ENCODE measurements at places on chromosomes 11 and 22. TPM values are rescaled to one million over a fixed set of nuclear protein-coding genes. Genes with fewer than 3 reads are reported as not detected.

Gene WBP2NL
- 0.56 TPM for total RNA-seq

- no peaks in the 10 kb centered on the region for H3K4me1 ChIP-seq
- no peaks in the 10 kb centered on the region for H3K36me3 ChIP-seq
- H3K4me3 ChIP-seq: no peak overlapping the region
- H3K27ac ChIP-seq: no peak overlapping the region
- no peaks in the 10 kb centered on the region for H3K27me3 ChIP-seq
Observed at GRCh38 chr11:24497831-24498230, 978 bp downstream of the LUZP2 start.

- H3K27ac ChIP-seq: no peak overlapping the region
- H3K36me3 ChIP-seq: no peaks in the 10 kb centered on the region
- DNase-seq: no peak
- H3K4me3 ChIP-seq: no peak overlapping the region
- no peaks in the 10 kb centered on the region for H3K4me1 ChIP-seq
Observed at GRCh38 chr22:29244785-29245625, 22.8 kb downstream of the RHBDD3 start.

Gene C2CD2L
- total RNA-seq: 7.8 TPM

- no peak overlapping the region for H3K27ac ChIP-seq
- H3K4me1 ChIP-seq: no peaks in the 10 kb centered on the region
- no peaks in the 10 kb centered on the region for H3K27me3 ChIP-seq
- DNase-seq: no peak
- H3K36me3 ChIP-seq: no peaks in the 10 kb centered on the region
Observed at GRCh38 chr11:17581036-17581731, 34.1 kb downstream of the OTOG start.

Gene GAB2
- total RNA-seq: 27.9 TPM

GRCh38 chr11:34468209-34468841, 29.6 kb downstream of the CAT start:
- H3K36me3 ChIP-seq: peaks cover 55% of the 10 kb centered on the region
- no peaks in the 10 kb centered on the region for H3K4me1 ChIP-seq
- H3K27me3 ChIP-seq: no peaks in the 10 kb centered on the region
- no peak overlapping the region for H3K4me3 ChIP-seq
- no peak for DNase-seq
- H3K27ac ChIP-seq: no peak overlapping the region

DNA sequence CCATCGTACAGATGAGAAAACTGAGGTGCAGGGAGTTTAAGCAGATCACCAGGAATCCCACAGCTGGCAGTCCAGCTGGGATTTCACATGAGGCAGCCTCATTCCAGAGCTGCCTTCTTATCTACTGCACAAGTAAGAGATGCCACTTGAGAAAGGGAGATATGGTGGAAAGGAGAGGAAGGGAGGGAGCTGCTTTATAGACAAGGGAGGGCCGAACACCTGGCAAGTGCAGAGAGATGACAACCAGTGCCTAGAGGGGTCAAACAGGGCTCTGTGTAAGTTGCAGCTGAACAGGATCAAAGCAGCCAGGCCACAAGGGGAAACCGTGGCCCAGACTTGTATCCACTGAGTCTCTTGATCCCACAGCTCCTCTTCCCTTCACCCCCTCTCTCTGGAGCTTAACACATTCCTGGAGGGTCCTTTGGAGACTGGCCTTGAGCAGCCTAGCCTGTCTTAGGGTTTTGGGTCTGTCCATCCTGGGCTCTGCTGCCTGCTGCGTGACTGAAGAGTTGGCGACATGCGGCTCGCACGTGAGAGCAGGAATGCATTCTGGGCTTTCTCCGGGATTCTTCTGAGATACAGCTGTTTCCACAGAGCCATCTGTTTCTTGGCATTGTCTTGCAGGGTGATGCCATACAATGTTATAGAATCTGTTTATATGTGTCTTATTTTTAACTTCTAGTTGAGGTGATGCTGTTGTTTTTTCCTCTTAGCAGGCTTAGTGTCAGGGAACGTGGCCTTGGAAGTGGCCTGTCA, 268.5 kb upstream of the SYN3 start:
- no peaks in the 10 kb centered on the region for H3K27me3 ChIP-seq
- no peaks in the 10 kb centered on the region for H3K4me1 ChIP-seq
- H3K27ac ChIP-seq: no peak overlapping the region
- no peak for DNase-seq

DNA sequence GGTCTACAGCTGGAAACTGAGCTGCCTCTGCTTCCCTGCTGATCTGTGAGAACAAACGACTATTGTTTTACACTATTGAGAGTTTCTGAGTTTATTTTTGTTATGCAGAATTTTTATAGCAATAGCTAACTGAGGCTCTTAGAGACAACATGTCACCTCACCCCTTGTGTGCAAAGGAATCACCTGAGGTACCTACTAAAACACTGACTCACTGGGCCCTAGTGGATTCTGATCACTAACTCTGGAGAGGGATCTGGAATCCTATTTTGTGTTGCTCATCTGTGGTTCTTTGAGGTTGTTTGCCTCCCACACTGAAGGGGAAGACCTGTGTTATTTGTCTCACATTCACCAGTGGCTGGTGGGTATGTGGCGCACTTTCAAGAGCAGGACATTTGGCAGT, 13.4 kb upstream of the B3GAT1 start:
- H3K27ac ChIP-seq: no peak overlapping the region
- H3K4me3 ChIP-seq: no peak overlapping the region
- no peaks in the 10 kb centered on the region for H3K36me3 ChIP-seq

- no peak for DNase-seq
- no peaks in the 10 kb centered on the region for H3K4me1 ChIP-seq
- no peak overlapping the region for H3K4me3 ChIP-seq
- no peaks in the 10 kb centered on the region for H3K27me3 ChIP-seq
- peaks cover 81% of the 10 kb centered on the region for H3K36me3 ChIP-seq
Observed at GRCh38 chr11:121048464-121049233, 24.7 kb downstream of the TBCEL start.

Gene NR1H3
- total RNA-seq: 6.4 TPM

- no peak overlapping the region for H3K4me3 ChIP-seq
- H3K27ac ChIP-seq: no peak overlapping the region
- DNase-seq: peak; percentile 49
- H3K4me1 ChIP-seq: peaks cover 45% of the 10 kb centered on the region
- no peaks in the 10 kb centered on the region for H3K27me3 ChIP-seq
Observed at GRCh38 chr22:29342577-29343312, 27.2 kb upstream of the RASL10A start.

Gene C11orf65
- total RNA-seq: 0.96 TPM

All from heart left ventricle (tissue), 16 donors.